ENCODE measurements at places on chromosomes 5 and 9.

- DNase-seq = no peak
Observed at GRCh38 chr9:81460693-81461092, 228.7 kb downstream of the TLE1 start.

DNA sequence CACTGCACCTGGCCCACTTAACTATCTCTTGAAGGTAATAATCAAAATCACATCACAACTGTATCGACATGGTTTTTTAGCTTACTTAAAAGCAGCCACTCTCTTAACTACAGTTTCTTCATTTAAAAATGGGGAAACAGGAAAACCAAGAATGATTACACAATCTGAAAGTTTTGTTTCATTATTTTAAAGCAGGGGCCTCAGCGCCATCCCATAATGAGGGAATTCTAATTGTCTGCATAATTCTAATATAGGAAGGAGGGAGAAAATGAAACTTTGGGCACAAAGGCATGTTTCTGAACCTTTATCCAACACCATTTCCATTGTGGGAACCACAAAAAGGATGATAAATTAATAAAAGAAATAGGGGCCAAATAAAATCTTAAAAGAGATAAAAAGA lies 7.6 kb downstream of the HACD4 start:
- peak; percentile 60 for DNase-seq

GRCh38 chr9:77290373-77290772 lies 113.0 kb downstream of the VPS13A start:
- DNase-seq = no peak

DNA sequence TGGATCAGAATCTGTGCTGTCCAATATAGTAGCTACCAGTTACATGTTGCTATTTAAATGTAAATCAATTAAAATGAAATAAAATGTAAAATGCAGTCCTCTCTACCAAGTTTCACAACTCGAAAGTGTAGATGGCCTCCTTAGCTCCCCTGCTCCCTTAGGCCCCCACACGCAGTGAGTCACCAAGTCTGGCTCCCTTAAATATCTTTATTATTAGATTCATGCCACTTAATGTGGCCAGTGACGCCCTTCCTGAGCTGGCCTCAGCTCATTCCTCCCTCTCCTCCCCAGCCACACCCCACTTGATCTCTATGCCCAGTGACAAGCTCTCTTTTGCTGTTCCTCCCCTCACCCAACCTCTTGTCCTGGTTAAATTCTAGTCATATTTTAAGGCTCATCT lies 88.4 kb upstream of the DNAH5 start:
- no peak for DNase-seq

GRCh38 chr5:83924891-83925290 lies 204.2 kb upstream of the HAPLN1 start:
- no peak for DNase-seq

DNA sequence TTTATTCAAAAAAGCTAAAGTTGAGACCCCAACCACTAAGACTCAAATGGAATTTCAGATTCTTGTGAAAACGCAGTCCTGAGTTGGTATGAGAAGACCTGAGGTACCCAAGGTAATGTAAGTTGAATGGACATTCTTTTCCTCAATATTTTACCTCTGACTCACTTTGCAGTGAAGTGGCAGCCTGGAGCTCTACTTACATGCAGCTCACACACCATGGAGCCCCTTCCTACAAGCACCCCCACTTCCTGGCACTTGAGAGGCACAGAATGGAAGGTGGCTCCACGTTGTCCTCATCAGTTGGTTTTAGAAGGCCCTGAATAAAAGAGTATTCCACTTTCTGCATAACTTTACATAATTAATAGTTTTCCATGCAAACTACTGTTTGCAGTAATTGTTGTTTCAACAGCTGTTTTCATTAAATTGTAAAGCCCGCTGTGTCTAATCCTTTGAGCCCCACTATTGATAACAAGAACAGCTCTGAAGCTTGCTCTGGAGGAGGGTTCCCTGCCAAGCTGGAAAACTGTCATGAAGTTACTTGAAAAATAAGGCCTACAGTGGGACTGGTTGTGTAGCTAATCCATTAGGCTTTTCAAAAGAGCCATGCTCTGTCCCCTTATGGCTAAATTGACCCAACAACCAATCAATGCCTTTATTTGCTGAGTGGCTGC lies 102.2 kb upstream of the SPATA31D4 start:
- no peak for DNase-seq

- DNase-seq = no peak
Observed at GRCh38 chr5:16502866-16503265, 37.3 kb upstream of the ZNF622 start.

- no peak for DNase-seq
Observed at GRCh38 chr9:99359336-99359735, 137.3 kb downstream of the SEC61B start.

GRCh38 chr9:35499029-35499700 lies 9.3 kb downstream of the RUSC2 start:
- no peak for DNase-seq

GRCh38 chr5:51395245-51395644 lies 12.0 kb downstream of the ISL1 start:
- no peak for DNase-seq

DNA sequence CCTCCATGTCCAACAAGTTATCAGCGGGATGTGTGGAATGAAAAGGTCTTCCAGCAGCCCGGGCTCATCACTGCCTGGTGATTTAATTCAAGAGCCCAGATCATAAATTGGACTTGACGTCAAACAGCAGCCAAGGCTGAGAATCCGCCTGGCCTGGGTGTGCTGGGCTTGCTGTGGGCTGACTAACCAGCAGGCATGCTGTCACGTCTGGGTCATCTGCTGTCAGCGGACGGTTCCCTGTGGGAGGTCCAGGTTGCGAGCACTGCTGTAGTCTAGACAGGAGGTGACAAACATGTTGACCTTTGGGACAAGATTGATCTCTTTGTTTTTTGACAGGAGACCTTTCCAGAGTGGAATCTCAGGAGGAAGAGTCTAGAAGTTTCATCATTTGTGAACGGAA lies 289.7 kb downstream of the OSTF1 start:
- DNase-seq = no peak

Measured in KBM-7 (cell line).